Activated T-helper 2 cell treated with anti-CD3 and anti-CD28 coated beads, Interferon-gamma antibody, Interleukin-2, Interleukin-4, amounts not matched to agents 10 μg/mL and 5 μg/mL and 100 μg/mL, durations not matched to agents 14 hours and 24 hours and 36 hours (primary cell): ENCODE measurements at places on chromosomes 4 and X. TPM values are rescaled to one million over a fixed set of nuclear protein-coding genes. Genes with fewer than 3 reads are reported as not detected.

Gene TMSB15C
- total RNA-seq: 3.3 and 4.7 TPM in 2 replicates

DNA sequence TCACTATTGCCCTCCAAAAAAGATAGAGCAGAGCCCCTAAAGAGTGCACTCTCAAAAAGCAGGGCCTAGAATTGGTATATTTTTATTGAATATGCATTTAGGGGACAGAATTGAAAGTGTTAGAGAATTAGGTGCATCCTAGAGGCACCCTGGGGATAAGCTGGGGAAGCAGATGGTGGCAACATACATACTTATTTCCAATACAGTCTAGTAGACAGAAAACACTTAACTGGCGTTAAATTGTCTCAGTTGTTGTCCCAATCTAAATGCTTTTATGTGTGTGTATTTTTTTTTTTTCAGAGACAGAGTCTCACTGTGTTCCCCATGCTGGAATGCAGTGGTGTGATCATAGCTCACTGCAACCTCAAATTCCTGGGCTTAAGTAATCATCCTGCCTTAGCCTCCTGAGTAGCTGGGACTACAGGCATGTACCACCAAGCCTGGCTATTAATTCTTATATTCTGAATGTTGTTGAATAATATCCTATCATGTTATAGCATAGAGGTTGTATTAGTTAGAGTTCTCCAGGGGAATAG lies 481.8 kb downstream of the GRXCR1 start:
- no peaks in the 10 kb centered on the region for H3K4me1 ChIP-seq
- no peaks in the 10 kb centered on the region for H3K27me3 ChIP-seq
- H3K36me3 ChIP-seq: no peaks in the 10 kb centered on the region
- H3K4me3 ChIP-seq: no peak overlapping the region

DNA sequence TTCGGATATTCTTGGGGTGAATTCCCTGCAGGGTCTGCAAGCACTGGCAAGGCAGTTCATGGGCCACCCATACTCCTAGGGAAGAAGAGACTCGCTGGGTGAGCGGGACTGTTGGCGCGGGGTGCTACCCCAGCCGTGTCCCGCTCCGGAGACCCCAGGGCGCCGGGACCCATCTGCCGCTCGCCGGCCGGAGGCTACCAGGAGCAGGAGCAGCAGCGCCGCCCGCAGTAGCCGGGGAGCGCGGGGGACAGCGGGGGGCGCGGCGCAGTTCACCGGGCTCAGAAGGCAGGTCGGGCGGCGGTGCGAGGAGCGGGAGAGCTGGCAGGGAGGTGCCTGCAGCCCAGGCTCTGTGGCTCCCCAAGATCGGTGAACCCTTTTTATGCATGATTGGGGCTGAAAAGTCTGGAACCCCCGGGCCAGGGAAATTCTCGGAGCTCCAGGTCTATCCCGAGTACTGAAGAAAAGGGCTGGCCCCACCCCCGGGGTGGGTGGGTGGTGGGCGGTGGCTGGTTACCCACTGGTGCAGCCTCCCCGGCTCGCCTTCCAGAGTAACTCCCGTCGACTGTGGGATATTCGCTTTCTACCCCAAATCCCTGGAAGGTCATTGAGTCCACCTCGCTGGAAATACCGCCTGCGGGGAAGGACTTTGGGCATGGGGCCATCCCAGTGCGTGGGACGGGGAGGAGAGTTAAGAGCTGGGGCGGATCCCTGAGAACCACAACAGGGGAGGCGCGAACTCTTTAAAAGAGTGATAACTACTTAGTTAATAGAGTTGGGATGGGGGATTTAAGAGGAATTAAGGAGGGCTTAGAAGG lies 37.6 kb downstream of the PF4 start:
- no peak overlapping the region for H3K4me3 ChIP-seq
- no peak for DNase-seq
- no peak overlapping the region for H3K27ac ChIP-seq
- H3K27me3 ChIP-seq: peaks cover 29% of the 10 kb centered on the region

GRCh38 chr4:114200026-114200425 lies 220.6 kb upstream of the ARSJ start:
- H3K4me1 ChIP-seq: no peaks in the 10 kb centered on the region
- no peak for DNase-seq
- H3K27me3 ChIP-seq: peaks cover 2% of the 10 kb centered on the region
- no peak overlapping the region for H3K27ac ChIP-seq
- H3K36me3 ChIP-seq: no peaks in the 10 kb centered on the region

DNA sequence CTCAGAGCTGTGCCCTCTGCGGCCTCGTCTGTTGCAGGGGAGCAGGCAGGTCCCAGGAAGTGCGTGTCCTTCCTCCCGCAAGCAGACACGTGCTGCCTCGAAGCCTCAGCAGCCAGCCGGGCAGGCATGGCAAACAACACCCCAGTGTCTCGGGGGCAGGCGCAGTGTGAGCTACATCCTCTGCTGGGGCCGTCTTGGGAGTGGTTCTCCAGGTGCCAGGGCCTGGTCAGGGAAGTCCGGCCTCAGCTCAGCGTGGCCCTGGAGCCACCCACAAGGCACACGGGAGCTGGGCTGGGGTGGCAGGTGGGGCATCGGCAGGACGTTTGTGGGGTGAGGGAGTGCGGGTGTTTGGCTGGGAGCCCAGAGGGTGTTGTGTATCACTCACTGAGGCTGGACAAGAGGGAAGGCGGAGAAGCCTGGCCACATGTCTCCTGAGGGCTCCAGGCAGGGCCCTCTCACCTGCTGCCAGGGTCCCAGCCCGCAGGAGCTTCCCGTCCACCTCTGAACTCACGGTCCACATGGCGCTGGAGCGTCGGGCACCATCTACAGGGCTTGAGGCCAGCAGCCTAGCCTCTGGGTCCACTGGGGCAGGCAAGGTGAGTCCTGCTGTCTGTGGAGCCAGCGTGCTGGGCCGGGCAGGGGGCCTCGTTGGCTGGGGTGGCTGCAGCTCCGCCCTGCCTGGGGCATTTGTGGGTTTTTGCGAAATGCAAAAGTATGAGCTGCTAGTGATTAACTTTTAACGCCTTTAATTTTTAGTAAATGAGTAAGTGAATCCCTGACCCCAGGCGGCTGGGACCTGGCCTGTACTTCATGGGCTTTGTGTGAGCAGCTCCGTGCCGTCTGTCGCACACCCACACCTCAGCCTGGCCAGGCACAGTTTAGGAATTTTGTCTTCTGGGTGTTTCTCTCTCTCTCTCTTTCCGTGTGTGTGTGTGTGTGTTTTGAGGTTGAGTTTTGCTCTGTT lies 17.3 kb upstream of the UVSSA start:
- H3K27me3 ChIP-seq: no peaks in the 10 kb centered on the region
- DNase-seq: no peak
- peaks cover 47% of the 10 kb centered on the region for H3K36me3 ChIP-seq
- H3K4me1 ChIP-seq: peaks cover 27% of the 10 kb centered on the region
- H3K27ac ChIP-seq: peak overlapping the region; percentile 66
- peak overlapping the region; percentile 18 for H3K4me3 ChIP-seq

DNA sequence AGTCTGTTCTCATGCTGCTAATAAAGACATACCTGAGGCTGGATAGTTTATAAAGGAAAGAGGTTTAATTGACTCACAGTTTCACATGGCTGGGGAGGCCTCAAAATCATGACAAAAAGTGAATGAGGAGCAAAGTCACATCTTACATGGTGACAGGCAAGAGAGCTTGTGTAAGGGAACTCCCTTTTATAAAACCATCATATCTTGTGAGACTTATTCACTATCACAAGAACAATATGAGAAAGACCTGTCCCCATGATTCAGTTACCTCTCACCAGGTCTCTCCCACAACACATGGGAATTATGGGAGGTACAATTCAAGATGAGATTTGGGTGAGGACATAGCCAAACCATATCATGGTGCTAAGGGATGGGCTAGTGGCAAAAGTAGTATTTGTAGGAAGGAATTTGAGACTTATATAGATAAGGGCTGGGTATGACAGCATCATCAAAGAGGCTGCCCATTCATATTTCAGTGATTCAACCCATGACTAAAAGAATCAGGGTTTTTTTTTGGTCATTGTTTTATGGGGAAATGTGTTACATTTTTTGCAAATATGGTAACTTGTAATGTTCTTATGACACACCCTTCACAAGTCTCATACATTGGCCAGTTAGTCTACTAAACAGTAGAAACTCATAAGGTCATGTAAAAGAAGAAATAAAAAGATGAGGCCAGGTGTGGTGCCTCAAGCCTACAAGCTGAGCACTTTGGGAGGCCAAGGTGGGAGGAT lies 34.7 kb downstream of the NUP62CL start:
- no peak overlapping the region for H3K4me3 ChIP-seq

Gene AFM
- not detected in 2 replicates for total RNA-seq

DNA sequence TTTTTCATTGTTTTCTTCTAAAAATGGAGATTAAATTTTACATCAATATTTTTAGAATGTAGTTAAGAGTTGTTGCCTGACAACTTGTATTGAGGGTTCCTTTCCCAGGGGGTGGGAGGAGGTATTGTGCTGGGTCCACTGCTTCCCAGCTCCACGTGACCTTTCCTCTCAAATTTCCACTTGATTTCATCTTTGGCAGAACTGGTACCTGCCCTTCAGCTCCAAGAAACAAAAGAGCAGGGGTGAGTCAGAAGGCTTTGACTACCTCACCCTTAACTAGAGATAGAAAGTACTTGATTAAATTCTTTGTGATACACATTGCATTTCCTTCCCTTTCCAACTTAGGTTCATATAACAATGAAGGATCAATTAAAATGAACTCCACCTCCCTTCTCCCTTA lies 19.7 kb downstream of the TRIM2 start:
- no peak for DNase-seq
- no peak overlapping the region for H3K27ac ChIP-seq
- no peaks in the 10 kb centered on the region for H3K36me3 ChIP-seq
- H3K27me3 ChIP-seq: peaks cover 78% of the 10 kb centered on the region
- H3K4me1 ChIP-seq: peaks cover 9% of the 10 kb centered on the region

DNA sequence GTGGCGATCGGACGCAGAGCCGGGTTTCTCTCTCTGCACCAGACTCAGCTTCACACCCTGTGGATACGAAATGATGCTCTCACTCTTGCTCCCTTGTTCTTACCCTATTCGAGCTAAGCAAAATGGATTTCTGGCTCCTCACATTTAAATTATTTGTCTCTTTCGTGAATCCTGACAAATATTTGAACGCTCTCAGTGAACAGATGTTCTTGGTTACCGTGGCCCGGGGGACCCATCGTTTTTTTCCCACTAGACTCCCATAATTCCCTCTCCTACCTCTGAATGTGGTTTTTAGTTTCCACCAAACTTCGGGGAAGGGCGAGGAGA lies 630 bp downstream of the SMARCA5 start:
- H3K4me1 ChIP-seq: peaks cover 28% of the 10 kb centered on the region
- H3K27ac ChIP-seq: peak overlapping the region; percentile 90
- DNase-seq: no peak
- H3K27me3 ChIP-seq: peaks cover 12% of the 10 kb centered on the region
- H3K4me3 ChIP-seq: peak overlapping the region; percentile 98

DNA sequence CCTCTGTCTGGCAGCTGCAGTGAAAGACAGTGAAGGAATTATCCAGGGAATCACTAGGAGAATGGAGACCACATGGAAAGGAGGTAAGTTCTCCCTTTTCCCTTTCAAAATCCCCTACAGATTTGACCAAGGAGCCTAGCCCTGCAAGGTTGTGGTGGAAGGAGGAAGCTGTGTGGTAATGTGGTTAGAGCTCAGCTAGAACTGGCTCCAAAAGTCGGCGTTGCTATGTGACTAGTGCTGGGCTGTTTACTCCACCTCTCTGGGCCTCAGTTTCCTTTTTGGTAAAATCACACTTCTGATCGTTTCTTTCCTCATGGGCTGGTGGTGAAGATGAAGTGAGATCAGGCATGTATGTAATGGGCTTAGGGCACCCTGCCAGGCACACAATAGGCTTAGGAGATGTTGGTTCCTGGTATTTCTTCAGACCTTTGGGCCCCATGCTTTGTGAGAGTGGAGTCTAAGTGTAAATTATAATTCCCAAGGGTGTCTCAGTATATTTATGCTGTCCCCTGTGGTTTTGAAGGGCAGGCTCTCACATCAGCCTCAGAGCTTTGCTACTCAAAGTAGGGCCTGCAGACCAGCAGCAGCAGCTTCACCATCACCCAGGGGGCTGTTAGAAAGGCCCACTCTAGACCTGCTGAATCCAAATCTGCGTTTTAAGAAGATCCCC lies 183.7 kb upstream of the BCOR start:
- no peak overlapping the region for H3K4me3 ChIP-seq
- peaks cover 4% of the 10 kb centered on the region for H3K27me3 ChIP-seq
- peaks cover 30% of the 10 kb centered on the region for H3K4me1 ChIP-seq
- no peak overlapping the region for H3K27ac ChIP-seq

- H3K4me3 ChIP-seq: peak overlapping the region; percentile 37
- peaks cover 4% of the 10 kb centered on the region for H3K36me3 ChIP-seq
- DNase-seq: no peak
Measured at GRCh38 chrX:17656556-17656955, 80.7 kb upstream of the SCML1 start.

Gene PRPS2
- 91.8 and 96.5 TPM in 2 replicates for total RNA-seq

DNA sequence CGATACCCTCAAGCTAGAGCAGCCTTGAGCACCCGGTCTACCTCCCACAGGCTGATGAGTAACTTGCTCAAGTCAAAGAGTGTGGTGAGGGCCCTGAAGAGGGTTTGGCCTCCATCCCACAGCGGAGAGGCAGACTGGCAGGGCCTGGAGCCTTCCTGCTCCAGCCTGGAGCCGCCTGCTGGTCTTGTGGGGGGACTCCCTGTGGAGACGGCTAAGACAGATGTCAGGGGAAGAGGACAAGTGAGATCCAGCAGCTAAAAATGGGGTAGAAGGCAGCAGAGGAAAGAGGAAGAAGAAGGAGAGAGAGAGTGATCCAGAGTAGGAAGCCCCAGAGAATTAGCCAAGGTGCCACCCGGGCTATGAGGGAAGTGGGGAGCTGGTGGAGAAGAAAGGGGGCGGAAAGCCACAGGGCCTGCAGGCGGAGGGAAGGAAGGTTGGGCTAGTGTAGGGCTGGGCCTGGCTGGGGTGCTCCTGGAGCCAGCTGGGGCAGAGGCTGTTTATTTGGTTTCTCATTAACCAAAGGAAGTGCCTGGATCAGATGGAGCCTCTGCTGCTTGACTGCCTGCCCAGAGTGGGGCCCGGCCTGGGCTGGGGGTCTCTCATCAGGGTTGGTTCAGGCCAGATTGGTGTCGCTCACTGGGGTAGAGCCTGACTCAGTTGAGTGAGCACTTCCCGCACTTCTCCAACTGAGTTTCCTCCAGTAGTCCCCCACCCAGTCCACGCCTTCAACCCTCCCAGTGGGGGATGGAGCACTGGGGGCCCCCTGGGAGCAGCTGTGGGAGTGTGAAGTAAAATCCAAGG lies 14.2 kb downstream of the EFNB1 start:
- no peak overlapping the region for H3K27ac ChIP-seq
- no peak for DNase-seq

Gene CYTL1
- not detected in 2 replicates for total RNA-seq

Gene GJB1
- not detected in 2 replicates for total RNA-seq

Gene KLB
- not detected in 2 replicates for total RNA-seq

DNA sequence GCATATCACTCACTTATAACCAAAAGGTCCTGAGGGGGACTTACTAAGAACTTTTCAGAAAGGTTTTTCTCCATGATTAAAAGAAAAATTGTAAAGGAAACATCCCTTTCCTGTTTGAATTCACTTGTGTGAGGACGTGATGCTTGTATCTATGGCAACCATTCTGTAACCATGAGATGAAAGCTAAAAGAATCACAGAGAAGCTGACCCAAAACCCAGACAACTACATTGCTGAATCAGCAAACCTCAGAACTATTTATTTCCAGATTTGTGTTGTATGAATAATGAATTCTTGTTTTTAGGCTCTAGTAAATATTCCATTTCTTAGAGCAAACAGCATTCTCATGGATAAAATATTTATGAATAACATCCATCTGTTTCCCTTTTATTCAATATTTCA lies 91.2 kb downstream of the RCHY1 start:
- H3K36me3 ChIP-seq: no peaks in the 10 kb centered on the region
- no peaks in the 10 kb centered on the region for H3K27me3 ChIP-seq
- no peak for DNase-seq
- no peaks in the 10 kb centered on the region for H3K4me1 ChIP-seq
- no peak overlapping the region for H3K27ac ChIP-seq
- H3K4me3 ChIP-seq: no peak overlapping the region
